ENCODE measurements at places on chromosomes 13 and 19. TPM values are rescaled to one million over a fixed set of nuclear protein-coding genes. Genes with fewer than 3 reads are reported as not detected.

DNA sequence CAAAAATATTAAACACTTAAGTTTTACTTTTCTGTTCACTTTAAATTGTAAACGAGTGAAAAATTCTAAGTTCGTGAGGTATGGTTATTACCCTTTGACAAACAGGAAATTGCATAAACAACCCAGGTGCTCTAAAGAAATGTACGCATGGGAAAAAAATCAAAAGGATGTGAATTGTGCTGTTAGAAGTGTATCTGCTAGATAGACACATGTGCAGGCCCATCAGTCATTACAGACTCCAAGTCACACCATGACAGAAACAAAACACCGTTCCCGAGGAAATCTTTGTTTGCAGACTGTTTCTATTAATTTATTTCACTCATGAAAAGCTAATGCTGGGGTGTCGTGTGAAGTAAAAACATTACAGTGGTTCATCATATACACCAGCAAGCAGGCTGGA, 17.0 kb upstream of the DOCK9 start:
- peak; percentile 69 for DNase-seq

GRCh38 chr13:113358653-113359190, 5.2 kb downstream of the GRTP1 start:
- DNase-seq, result no peak

GRCh38 chr19:1112268-1113029, 8.7 kb downstream of the GPX4 start:
- DNase-seq, result no peak

- no peak for DNase-seq
Measured at GRCh38 chr19:48659768-48660167, 13.0 kb downstream of the NTN5 start.

DNA sequence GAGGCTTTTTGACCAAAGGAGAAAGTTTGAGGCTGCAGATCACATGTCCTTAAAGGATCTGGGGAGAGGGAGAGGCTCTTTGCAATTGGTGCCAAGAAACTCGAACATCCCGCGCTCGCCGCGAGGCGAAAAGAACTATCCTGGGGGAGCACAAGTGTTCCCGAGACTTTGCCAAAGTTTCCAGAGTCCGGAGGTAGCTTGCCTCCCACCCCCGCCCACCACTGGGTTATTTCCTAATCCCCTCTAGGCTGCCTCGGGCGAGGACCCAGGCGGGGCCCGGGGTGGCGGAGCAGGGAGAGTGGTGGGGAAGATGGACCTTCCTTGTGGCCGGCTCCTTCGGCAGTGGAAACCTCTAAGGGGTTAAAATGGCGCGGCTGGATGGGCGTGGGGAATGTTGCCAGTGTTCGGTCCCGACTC, 114.5 kb downstream of the KCNRG start:
- DNase-seq, result no peak

DNA sequence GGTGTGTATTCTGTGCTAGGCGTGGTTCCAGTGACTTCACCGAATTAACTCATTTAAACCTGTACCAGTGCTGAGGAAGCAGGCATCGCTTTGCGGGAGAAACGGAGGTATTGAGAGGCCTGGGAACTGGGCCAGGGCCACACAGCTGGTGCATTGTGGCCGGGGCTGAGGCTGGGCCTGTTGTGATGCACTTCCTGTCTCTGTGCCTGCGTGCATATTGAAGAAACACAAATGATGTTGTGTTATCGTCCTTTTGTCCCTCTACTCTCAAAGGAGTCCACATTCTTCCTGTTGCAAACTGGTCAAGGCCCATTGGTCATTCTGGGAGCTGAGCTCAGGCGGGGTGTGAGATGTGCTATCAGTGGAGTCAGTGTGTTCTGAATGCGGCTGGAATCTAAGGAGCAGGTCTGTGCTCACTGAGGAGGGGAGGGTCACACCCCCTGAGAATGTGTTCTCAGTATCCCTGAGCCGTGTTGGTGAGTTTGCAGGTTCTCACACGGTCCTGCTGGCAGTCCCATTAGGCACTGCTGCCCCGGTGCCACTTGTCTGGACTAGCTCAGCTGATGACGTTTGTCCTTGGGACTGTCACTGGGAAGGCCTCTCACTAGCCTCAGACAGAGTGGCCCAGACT, 62.1 kb downstream of the ARHGEF7 start:
- DNase-seq, result peak; percentile 82

DNA sequence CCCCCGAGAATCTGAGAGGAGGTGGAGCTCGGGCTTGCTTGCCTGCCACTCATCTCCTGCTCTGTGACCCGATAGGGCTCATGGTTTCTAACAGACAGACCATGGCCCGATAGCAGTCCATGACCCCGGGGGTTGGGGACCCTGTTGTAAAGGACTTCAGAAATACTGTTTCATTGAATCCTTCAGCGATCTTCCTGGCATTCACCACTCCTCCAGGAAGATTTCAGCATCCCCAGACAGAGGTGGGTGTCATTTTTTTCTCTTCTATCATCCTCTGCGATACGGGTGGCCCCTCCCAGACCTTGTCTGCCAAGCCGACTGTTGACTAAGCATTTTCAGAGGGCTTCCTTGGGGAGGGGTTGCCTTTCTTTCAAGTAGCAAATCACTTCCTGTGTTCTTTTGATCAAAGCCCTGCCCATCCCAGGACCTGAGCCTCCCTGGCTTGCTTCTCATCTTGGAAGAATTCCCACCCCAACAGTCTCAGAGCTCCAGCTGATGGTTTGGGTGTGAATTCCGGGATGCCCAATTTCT, 1.7 kb downstream of the MYO1F start:
- DNase-seq, result peak; percentile 87

- DNase-seq, result peak; percentile 87
Measured at GRCh38 chr13:42110410-42111155, 62.1 kb downstream of the DGKH start.

DNA sequence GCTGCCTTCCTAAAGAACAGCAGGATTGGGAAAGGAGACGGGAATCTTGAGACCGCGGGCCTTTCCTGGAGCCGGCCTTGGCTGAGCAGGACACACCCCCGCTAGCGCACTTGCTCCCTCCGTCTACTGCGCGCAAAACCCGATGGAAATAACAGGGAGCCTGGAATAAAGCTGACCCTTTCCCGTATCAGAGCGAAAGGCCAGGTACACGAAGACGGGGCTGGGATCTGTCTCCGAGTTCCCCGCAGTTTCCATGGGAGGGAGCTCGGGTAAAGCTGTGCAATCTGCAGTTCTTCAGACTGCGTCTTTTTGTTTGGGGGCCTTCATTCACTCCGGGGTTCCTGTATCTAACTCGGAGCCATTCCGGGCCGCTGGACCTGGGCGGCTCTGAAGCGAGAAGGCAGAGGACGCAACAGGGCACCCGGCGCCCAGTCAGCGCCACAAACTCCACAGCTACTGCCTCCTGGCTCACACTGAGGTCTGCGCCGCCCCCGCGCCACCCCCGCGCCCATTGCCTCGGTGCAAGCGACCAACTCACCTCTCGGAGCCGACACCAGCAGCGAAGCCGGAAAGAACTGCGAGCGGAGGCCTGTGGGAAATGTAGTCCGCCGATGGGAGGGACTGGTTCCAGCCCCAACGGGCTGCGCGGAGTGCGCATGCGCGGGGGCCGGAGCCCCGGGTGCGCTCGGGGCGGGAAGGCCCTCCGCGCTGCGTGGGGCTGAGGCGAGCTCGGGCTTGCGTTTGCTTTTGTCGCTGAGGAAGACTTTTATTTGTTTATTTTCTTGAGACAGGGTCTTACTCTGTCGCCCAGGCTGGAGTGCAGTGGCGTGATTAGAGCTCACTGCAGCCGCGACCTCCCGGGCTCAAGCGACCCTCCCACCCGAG, at the start of gene ZFP14:
ZFP14 (minus strand) TSS at position 577 of the 885 bp plus-strand sequence. CDS start 11,309 bp downstream, outside the sequence.
- DNase-seq, result peak; percentile 98

GRCh38 chr13:65417953-65418352, 1812.2 kb downstream of the PCDH9 start:
- DNase-seq, result no peak

DNA sequence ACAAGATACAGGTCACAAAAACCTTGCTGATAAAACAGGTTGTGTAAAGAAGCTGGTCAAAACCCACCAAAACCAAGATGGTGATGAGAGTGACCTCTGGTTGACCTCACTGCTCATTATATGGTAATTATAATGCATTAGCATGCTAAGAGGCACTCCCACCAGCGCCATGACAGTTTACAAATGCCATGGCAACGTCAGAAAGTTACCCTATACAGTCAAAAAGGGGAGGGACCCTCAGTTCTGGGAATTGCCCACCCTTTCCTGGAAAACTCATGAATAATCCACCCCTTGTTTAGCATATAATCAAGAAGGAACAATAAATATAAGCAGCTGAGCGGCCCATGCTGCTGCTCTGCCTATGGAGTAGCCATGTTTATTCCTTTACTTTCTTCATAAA, 434.1 kb downstream of the ZNF536 start:
- no peak for DNase-seq

- DNase-seq, result no peak
Measured at GRCh38 chr13:35995136-35995535, 136.0 kb downstream of the DCLK1 start.

DNA sequence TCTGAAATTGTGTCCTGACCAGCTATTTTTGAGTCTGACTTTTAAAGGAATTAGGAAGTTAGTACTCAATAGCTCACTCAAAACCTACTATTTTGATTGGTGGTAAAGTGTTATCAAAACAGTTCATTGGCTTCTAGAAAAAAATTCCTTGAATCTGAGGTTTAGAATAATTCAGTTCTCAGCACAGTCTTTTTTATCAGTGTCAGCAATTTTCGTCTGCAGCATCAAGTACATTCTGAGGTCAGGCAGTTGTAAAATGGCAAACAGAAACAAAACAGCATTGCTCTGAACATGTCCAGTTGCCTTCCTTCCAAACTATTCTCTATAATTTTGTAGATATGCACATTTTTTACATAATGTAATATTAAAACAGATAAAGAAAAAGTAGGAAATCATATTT, 1644.1 kb downstream of the SLITRK5 start:
- DNase-seq, result no peak

GRCh38 chr19:39212375-39212742, 8.3 kb upstream of the SYCN start:
- peak; percentile 89 for DNase-seq

DNA sequence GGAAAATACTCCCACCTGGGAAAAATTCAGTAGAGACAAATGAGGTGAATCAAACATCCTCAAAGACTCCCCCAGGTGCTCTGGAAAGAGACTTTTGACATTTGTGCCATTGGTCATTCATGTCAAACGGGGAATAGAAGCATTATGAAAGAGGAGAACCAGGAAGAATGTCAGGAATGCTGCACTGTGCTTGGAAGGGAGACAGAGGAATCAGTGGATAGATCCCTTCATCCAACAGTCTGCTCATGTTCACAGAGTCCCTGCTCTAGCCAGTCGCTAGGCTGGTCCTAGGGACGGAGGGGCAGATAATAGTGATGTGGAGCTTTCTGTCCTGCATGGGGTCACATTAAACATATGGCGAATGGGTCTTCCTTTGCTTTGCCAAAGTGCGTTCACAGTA, 384.4 kb downstream of the FGF9 start:
- no peak for DNase-seq

DNA sequence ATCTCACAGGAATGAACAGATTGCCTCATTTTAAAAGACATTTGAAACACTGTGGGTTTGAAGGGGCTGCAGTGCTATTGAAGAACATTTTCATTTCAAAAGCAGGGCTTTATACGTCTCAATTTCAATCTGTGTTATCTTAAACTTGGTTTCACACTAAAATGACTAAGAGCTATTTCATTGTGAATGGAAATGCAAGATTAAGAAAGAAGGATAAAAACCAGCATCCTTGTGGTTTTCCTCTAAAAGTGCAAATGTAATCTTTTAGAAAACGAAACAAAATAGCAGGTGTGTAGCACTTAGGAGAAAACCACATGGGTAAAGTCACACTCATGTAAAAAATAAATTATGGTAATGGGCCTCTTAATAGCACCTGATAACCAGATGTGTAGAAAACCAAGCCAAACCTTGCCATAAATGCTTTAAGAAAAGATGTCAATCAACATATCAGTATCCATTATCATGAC, 397.7 kb downstream of the GPC6 start:
- no peak for DNase-seq

GRCh38 chr13:112525356-112525945, 62.5 kb downstream of the TUBGCP3 start:
- DNase-seq, result no peak

HCST gene
- 46.1 TPM for total RNA-seq

FAM83E gene
- 5.1 TPM for total RNA-seq

RFPL4AL1 gene
- total RNA-seq, result not detected

PRR19 gene
- 1.6 TPM for total RNA-seq

CAPS gene
- total RNA-seq, result 4.1 TPM

PCDH20 gene
- not detected for total RNA-seq

IL11 gene
- total RNA-seq, result not detected

Measured in activated CD4-positive, alpha-beta T cell treated with anti-CD3 and anti-CD28 coated beads, Interleukin-2, amount 10 ng/mL, durations not matched to agents 24 days and 14 days (primary cell).